Sciatic nerve (tissue), 2 donors: ENCODE measurements at places on chromosomes 5 and 9. TPM values are rescaled to one million over a fixed set of nuclear protein-coding genes. Genes with fewer than 3 reads are reported as not detected.

SLCO6A1 gene
- total RNA-seq = not detected

- DNase-seq = no peak
Measured at GRCh38 chr5:179368806-179369529, 23.7 kb upstream of the ADAMTS2 start.

- no peak for DNase-seq
Measured at GRCh38 chr5:17339841-17340240, 122.4 kb downstream of the BASP1 start.

ADAMTSL1 gene
- total RNA-seq = 61.8 TPM

- no peak for DNase-seq
Measured at GRCh38 chr9:7961076-7961475, 161.5 kb upstream of the DMAC1 start.

GRCh38 chr9:120532475-120532874, 47.5 kb downstream of the CDK5RAP2 start:
- no peak for DNase-seq

STPG3 gene
- total RNA-seq = not detected

FGF18 gene
- 15.8 TPM for total RNA-seq

- DNase-seq = no peak
Measured at GRCh38 chr9:86639287-86639686, 285.1 kb upstream of the TUT7 start.

EFNA5 gene
- total RNA-seq = 18.5 TPM

LPCAT1 gene
- 44.4 TPM for total RNA-seq

- DNase-seq = no peak
Measured at GRCh38 chr9:948497-948896, 28.0 kb upstream of the DMRT3 start.

- no peak for DNase-seq
Measured at GRCh38 chr5:13731121-13731628, 213.3 kb downstream of the DNAH5 start.

DNA sequence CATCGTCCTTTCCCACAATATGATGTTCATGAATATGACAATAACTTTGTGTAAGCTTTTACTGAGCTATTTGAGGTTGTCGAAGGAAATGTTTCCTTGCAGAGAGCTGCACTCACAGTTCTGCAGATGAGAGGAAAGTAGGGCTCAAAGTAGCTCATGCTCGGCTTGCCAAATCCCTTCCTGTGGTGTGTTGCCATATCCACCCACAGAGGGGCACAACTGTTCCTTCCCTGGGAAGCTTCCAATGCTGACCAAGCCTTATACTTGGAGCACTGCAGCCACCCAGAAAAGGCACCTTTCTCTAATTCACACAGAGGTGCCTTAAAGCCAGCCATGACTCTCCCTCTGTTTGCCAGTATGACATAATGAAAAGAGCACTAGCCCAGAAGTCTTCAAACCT, 390.3 kb downstream of the CAAP1 start:
- DNase-seq = no peak

HBEGF gene
- 21.1 TPM for total RNA-seq
